ENCODE measurements at places on chromosomes 2 and 18.

DNA sequence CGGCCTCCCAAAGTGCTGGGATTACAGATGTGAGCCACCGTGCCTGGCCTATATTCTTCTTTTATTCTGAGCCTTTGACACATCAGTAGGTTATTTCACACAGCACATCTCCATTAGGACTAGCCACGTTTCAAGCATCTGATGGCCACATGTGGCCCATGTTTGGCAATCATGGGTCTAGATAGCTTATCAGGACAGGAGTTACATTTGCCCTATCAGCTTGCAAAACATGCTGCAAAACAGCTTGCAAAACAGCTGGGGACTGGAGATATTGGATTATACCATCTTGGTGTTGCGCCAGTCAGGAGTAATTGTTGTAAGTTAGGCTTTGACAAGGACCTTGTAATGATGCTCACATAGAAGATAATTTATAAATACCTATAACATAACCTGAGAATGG is 94.9 kb downstream of the GBX2 start:
- DNase-seq = no peak

GRCh38 chr2:42105330-42106256 is 57.8 kb downstream of the PKDCC start:
- DNase-seq = no peak

- DNase-seq = no peak
These were observed 56.9 kb upstream of the SMAD2 start for GRCh38 chr18:47987388-47987699.

- DNase-seq = no peak
These were observed 16.4 kb downstream of the TET3 start for GRCh38 chr2:74001121-74001520.

GRCh38 chr2:146239392-146240135 is 1605.3 kb upstream of the ACVR2A start:
- no peak for DNase-seq

DNA sequence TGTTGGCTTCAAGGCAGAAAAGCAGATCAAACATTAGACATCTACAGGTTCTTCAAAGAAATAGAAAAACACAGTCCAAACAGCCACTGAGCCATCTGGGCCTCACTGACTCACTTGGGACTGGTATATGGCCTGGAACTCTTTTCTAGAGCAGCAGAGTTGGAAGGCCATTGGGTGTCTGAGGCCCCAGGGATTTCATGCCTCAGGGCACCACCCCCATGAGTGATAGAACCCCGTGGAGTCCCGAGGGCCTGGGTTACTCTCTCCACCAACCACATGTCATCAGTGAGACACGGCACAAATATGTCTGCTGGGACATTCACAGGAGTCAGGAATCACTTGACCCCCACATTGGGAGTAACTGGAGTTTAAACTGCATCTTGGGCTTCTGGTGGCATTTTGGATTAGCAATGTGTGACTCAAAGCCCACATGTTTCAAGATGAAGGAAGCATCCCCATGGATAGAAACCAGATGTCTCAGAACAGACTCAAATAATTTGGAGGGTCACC is 44.0 kb downstream of the CAPN13 start:
- DNase-seq = no peak

- no peak for DNase-seq
These were observed 8.7 kb upstream of the SLC14A1 start for GRCh38 chr18:45715212-45715780.

DNA sequence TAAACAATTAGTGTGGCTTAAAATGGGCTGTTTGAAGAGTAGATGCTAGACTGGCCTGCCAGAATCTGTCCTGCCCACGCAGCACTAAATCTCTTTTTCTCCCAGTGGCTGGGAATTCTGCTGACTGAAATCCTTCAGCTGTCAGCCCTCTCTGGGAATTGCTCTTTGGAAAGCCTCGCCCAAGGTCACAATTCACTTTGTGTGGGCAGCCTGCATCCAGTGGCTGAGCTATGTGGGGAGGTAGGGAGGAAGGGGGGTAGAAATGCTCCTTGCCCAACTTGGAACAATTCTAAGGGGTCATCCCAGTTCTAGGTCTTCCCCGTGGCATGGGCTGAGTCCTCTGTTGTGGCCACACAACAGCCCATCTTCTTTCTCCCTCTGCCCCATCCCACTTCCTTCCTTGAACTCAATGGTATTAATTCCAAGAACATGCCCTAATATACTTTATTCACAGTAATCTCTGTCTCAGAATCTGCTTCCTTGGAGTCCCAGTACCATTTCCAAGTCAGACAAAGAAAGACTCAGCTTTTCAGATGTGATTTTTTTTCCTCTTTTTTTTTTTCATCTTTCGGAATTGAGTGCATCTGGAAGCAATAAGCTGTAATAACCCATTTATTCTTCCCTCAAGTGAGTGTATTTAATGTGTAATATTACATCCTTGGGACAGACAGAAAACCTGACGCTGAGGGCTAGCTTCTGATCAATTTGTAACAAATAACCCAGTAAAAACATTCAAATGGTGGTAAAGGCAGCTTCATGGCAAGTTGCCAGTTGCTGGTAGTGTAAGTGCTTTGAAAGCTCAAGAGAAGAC is 189.4 kb downstream of the GPD2 start:
- DNase-seq = no peak

DNA sequence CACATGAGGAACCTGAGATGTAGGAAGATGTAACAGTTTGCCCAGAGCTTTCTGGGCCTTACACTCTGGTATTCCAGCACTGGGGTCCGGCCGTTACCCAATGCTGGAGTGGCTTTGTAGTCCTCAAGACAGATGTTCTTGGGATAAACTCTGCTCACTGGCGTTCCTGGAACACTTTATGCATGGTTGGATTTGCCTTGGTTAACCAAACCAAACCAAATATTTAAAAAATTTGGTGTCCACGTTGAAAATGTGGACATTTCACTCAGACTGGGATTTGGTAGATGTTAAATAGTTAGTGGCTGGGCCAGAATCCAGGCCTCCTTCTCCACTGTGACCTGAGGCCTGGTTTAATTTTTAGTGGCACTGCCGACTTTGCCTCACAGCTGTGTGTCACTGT is 81.5 kb downstream of the ACOXL start:
- no peak for DNase-seq

All from NCI-H1105 (cell line).